ENCODE measurements at places on chromosomes 3 and 15. TPM values are rescaled to one million over a fixed set of nuclear protein-coding genes. Genes with fewer than 3 reads are reported as not detected.

CCNB2 gene
- total RNA-seq, result 74.7 TPM

GRCh38 chr3:181568248-181568647, 143.5 kb upstream of the SOX2 start:
- no peak overlapping the region for H3K4me3 ChIP-seq
- H3K4me1 ChIP-seq, result no peaks in the 10 kb centered on the region
- DNase-seq, result no peak

DNA sequence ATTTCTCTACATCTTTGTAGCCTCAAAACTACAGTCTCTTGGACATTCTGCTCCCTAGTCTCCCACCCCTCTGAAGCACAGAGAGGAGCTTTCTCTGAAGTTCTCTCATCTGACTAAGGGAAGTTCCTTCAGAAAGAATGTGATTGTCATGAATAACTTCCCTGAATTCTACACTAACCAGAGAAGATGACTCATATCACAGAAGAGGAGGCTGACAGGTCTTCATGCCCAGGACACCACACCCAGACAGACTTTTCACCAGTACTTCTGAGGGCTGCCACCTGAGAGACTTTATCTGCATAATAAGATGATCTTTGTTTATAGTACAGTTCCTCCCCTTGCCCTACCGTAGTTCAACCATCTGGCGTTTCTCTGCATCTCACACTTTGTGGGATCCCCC, 52.8 kb downstream of the CDIN1 start:
- no peak overlapping the region for H3K4me3 ChIP-seq
- H3K27me3 ChIP-seq, result no peaks in the 10 kb centered on the region
- peaks cover 2% of the 10 kb centered on the region for H3K4me1 ChIP-seq
- no peak for DNase-seq
- peaks cover 19% of the 10 kb centered on the region for H3K36me3 ChIP-seq

DNA sequence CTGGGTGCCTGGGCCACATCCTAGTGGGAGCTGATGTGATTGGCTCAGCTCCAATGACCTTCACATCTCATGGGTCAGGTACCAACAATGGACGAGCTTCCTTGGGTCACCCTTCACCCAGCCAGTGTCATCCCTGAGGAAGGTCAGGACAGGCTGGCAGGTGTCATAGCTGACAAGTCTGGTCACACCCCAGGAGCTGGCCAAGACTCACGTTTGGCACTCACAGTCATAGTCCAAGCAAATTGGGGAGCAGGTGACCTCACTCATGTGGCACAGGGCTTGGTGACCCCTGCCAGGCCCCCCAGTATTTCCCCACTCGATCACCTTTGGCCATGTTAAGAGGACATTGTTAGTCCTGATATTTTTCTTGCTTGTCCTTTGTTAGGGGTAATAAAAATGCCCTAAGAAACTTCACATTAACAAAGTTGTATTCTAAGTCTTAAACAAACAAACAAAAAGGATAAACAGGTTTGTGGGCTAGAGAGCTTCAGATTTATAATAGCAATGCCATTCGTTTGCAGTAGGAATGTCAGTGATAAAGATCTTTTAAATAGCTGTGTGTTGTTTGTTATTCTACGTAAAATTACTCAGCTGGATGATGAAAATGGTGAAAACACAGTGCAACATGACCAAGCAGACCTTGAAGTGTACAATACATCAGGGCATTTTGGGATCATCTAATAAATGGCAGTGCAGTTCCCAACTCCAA, 79.5 kb upstream of the POMGNT2 start:
- H3K27me3 ChIP-seq, result no peaks in the 10 kb centered on the region
- DNase-seq, result no peak
- no peak overlapping the region for H3K27ac ChIP-seq
- H3K4me3 ChIP-seq, result no peak overlapping the region

Measured in activated CD4-positive, alpha-beta memory T cell treated with anti-CD3 and anti-CD28 coated beads for 36 hours (primary cell).